A673 (cell line): ENCODE measurements at places on chromosomes 1 and 21. TPM values are rescaled to one million over a fixed set of nuclear protein-coding genes. Genes with fewer than 3 reads are reported as not detected.

DNA sequence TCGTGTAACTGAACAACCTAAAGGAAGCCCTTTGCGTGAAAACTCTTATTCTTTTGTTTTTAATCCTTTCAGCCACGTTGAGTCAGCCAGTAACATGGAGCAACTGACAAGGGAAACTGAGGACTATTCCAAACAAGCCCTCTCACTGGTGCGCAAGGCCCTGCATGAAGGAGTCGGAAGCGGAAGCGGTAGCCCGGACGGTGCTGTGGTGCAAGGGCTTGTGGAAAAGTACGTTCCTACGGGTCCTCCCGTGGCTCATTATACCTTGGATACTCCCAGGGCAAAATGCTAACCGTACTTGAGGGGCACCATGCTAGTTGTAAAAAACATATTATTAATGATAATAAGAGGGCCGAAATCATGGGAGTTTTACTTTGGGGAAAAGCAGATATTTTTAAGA lies 49.4 kb downstream of the LAMC2 start:
- H3K36me3 ChIP-seq, result no peaks in the 10 kb centered on the region
- DNase-seq, result no peak
- H3K27me3 ChIP-seq, result no peaks in the 10 kb centered on the region
- peak overlapping the region; percentile 66 for H3K27ac ChIP-seq
- H3K4me3 ChIP-seq, result peak overlapping the region; percentile 34
- H3K4me1 ChIP-seq, result peaks cover 19% of the 10 kb centered on the region

- H3K36me3 ChIP-seq, result no peaks in the 10 kb centered on the region
- H3K27ac ChIP-seq, result peak overlapping the region; percentile 74
- peaks cover 15% of the 10 kb centered on the region for H3K4me1 ChIP-seq
- no peaks in the 10 kb centered on the region for H3K27me3 ChIP-seq
- peak; percentile 93 for DNase-seq
Measured at GRCh38 chr1:2199042-2199810, 4.7 kb upstream of the FAAP20 start.

- H3K36me3 ChIP-seq, result no peaks in the 10 kb centered on the region
- no peak overlapping the region for H3K27ac ChIP-seq
- H3K4me3 ChIP-seq, result no peak overlapping the region
- no peak for DNase-seq
Measured at GRCh38 chr1:56399326-56399725, 180.0 kb downstream of the PLPP3 start.

GRCh38 chr1:55092475-55092874 lies 53.1 kb downstream of the PCSK9 start:
- DNase-seq, result no peak
- H3K27ac ChIP-seq, result no peak overlapping the region
- H3K4me1 ChIP-seq, result no peaks in the 10 kb centered on the region
- H3K36me3 ChIP-seq, result peaks cover 89% of the 10 kb centered on the region

GRCh38 chr1:32289256-32289655 lies 2.6 kb upstream of the HDAC1 start:
- H3K4me1 ChIP-seq, result peaks cover 22% of the 10 kb centered on the region
- no peak overlapping the region for H3K4me3 ChIP-seq
- H3K27ac ChIP-seq, result no peak overlapping the region
- no peak for DNase-seq
- no peaks in the 10 kb centered on the region for H3K36me3 ChIP-seq

- H3K27ac ChIP-seq, result no peak overlapping the region
- no peaks in the 10 kb centered on the region for H3K4me1 ChIP-seq
- H3K4me3 ChIP-seq, result no peak overlapping the region
- no peaks in the 10 kb centered on the region for H3K27me3 ChIP-seq
- H3K36me3 ChIP-seq, result no peaks in the 10 kb centered on the region
- DNase-seq, result no peak
Measured at GRCh38 chr21:42590431-42591131, 62.8 kb upstream of the PDE9A start.

DNA sequence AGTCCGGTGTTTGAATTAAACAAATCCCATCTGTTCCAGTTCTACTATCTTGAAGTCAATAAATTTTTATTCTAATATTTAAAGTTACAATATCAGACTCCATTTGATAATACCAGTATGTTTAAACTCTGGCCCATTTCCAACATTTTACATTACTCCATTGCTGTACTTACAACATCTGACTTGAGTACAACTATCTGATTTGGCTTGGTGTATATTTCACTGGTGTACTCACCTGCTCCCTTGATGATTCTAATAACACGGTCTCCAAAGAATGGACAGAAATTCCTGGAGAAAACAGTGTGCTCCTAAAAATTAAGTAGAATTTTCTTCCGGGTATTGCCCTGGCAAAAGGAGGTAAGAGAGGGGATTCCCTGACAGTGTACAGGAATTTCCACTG lies 680.5 kb upstream of the ADAMTS5 start:
- no peak for DNase-seq
- no peaks in the 10 kb centered on the region for H3K4me1 ChIP-seq
- H3K4me3 ChIP-seq, result no peak overlapping the region
- H3K27ac ChIP-seq, result no peak overlapping the region

GRCh38 chr1:3819771-3820200 lies 23.5 kb upstream of the LRRC47 start:
- H3K36me3 ChIP-seq, result no peaks in the 10 kb centered on the region
- no peak overlapping the region for H3K27ac ChIP-seq
- H3K4me1 ChIP-seq, result no peaks in the 10 kb centered on the region
- no peak for DNase-seq
- H3K27me3 ChIP-seq, result no peaks in the 10 kb centered on the region

DNA sequence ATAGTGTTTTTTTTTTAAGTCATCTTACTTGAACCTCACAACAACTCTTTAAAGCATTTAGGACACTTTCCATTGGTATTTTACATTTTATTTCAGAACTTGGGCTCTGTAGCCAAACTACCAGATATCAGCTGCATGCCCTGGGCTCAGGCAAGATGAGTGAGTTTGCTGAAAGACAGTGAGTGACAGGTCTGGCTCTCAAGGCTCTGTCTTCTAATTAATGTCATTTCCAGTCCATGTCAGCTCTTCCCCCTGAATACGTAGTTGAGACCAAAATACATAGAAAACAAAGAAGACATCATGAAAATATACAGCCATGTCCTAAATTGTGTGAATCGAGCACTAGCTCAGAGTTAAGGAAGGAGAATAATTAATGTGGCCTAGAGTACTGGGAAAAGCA lies 39.7 kb downstream of the PRRX1 start:
- DNase-seq, result no peak
- H3K27me3 ChIP-seq, result no peaks in the 10 kb centered on the region
- H3K4me1 ChIP-seq, result peaks cover 7% of the 10 kb centered on the region
- H3K4me3 ChIP-seq, result no peak overlapping the region
- H3K36me3 ChIP-seq, result no peaks in the 10 kb centered on the region

DNA sequence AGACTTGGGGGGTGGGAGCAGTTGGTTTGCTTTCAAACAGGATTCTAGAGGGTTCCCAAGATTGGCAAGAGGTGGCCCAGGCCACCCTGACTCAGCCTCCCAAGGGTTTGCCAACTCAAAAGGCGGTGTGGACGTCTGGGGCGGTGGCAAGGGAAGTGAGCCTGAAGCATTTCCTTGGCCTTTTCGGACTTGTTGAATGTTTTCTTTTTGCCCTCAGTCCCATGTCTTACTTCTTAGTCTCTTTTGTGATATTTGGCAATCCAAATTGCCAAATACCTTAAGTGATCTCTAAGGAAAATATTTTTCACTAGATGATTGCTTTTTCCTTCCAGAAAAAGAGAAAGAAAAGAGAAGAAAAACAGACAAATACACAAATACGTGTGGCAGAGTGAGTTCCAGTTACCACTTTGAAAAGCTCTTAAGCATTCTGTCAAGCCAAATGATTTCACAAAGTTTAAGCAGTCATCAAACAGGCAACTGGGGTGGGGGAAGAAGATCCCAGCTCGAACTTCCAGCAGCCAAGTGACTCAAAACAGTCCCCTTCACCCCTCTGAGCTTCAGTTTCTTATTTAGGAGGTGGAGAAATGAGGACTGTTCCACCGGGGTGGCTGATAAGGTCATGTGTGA lies 374.6 kb upstream of the USP24 start:
- H3K4me1 ChIP-seq, result no peaks in the 10 kb centered on the region
- no peak for DNase-seq

- H3K4me3 ChIP-seq, result no peak overlapping the region
- no peaks in the 10 kb centered on the region for H3K36me3 ChIP-seq
- no peaks in the 10 kb centered on the region for H3K27me3 ChIP-seq
- H3K27ac ChIP-seq, result no peak overlapping the region
- DNase-seq, result no peak
Measured at GRCh38 chr1:107548276-107548675, 407.4 kb downstream of the NTNG1 start.

- H3K4me3 ChIP-seq, result peak overlapping the region; percentile 43
- peaks cover 27% of the 10 kb centered on the region for H3K36me3 ChIP-seq
- H3K27ac ChIP-seq, result peak overlapping the region; percentile 73
- H3K27me3 ChIP-seq, result no peaks in the 10 kb centered on the region
- peaks cover 56% of the 10 kb centered on the region for H3K4me1 ChIP-seq
Measured at GRCh38 chr1:201480231-201481003, 11.4 kb upstream of the PHLDA3 start.

- H3K4me1 ChIP-seq, result no peaks in the 10 kb centered on the region
- no peaks in the 10 kb centered on the region for H3K36me3 ChIP-seq
- H3K4me3 ChIP-seq, result no peak overlapping the region
- peaks cover 6% of the 10 kb centered on the region for H3K27me3 ChIP-seq
- H3K27ac ChIP-seq, result no peak overlapping the region
Measured at GRCh38 chr1:233972951-233973635, 68.6 kb downstream of the SLC35F3 start.

DNA sequence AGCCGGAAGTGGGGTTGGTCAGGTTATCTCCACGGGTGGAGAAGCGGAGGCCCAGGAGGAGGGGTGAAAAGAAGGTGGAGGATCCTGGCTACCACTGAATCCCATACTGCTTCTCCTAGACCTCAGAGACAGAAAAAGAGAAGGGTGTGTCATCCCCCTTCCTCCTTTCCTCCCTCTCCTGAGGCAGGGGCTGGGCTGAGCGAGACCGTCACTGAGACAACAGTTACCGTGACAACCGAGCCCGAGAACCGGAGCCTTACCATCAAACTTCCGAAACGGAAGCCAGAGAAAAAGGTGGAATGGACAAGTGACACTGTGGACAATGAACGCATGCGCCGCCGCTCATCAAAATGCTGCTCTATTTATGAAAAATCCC lies 42.1 kb upstream of the NBPF3 start:
- no peaks in the 10 kb centered on the region for H3K4me1 ChIP-seq
- no peak overlapping the region for H3K4me3 ChIP-seq

GRCh38 chr1:231817801-231818200 lies 191.2 kb downstream of the DISC1 start:
- DNase-seq, result no peak
- H3K36me3 ChIP-seq, result no peaks in the 10 kb centered on the region
- no peak overlapping the region for H3K4me3 ChIP-seq
- no peaks in the 10 kb centered on the region for H3K27me3 ChIP-seq

DNA sequence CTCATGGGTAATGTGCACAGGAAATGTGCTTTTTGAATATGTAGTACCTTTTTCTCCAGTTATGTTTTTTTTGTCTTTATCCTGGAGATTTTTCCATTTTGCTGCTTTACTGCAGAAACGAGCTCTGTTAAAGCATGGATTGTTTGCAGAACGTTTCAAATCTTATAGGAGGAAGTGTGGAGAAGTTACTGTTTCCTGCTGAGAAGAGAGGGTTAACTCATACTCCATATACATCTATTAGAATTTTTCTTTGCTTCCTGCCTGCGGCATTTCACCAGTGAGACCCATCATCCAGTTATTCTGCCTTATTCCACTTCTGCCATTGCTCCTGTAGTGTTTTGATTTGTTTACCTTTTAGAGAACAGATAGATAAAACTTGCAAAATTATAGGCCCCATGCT lies 2.0 kb downstream of the RPRD2 start:
- peak overlapping the region; percentile 75 for H3K4me3 ChIP-seq
- peak overlapping the region; percentile 97 for H3K27ac ChIP-seq
- H3K27me3 ChIP-seq, result no peaks in the 10 kb centered on the region
- H3K4me1 ChIP-seq, result peaks cover 19% of the 10 kb centered on the region
- H3K36me3 ChIP-seq, result no peaks in the 10 kb centered on the region

Gene ECM1
- total RNA-seq, result 55.9 and 61.2 TPM in 2 replicates

Gene ST6GALNAC5
- not detected in 2 replicates for total RNA-seq

Gene POU3F1
- 83.3 and 92.9 TPM in 2 replicates for total RNA-seq

Gene SLAMF9
- total RNA-seq, result not detected in 2 replicates

Gene FAM78B
- total RNA-seq, result 0.24 and 0.50 TPM in 2 replicates

Gene CDCA8
- total RNA-seq, result 64.7 and 67.4 TPM in 2 replicates

Gene RGS5
- total RNA-seq, result 4.7 and 6.3 TPM in 2 replicates

Gene EFNA1
- total RNA-seq, result 0.90 and 1.0 TPM in 2 replicates

Gene PCP4L1
- not detected in 2 replicates for total RNA-seq

Gene AGBL4
- 0.28 and 0.32 TPM in 2 replicates for total RNA-seq

Gene TNFRSF25
- total RNA-seq, result 0.97 and 1.5 TPM in 2 replicates

Gene XCL1
- total RNA-seq, result not detected in 2 replicates

Gene CD46
- total RNA-seq, result 91.4 and 94.8 TPM in 2 replicates

Gene SLC44A3
- total RNA-seq, result not detected in 2 replicates

Gene SPRR1A
- not detected in 2 replicates for total RNA-seq
